ENCODE measurements at places on chromosomes 6 and 20.

DNA sequence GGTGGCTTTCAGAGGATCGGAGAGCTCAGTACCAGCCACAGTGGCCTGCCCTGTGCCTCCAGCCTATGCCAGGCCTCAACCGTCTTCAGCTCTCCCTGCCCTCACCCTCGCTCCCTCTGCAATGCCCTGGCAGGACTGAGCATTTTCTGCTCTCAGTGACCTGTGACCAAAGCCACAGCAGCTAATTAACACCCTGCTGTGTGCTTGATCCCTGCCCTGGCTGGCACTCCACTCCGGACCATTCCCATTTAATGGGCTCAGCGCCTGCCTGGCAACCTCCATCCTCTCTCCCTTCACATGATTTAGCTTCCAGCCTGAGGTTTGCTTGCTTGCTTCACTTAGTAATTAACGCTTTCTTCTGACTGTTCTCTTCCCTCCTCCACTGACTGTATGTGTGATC, 287.5 kb downstream of the LRFN2 start:
- no peak for DNase-seq

DNA sequence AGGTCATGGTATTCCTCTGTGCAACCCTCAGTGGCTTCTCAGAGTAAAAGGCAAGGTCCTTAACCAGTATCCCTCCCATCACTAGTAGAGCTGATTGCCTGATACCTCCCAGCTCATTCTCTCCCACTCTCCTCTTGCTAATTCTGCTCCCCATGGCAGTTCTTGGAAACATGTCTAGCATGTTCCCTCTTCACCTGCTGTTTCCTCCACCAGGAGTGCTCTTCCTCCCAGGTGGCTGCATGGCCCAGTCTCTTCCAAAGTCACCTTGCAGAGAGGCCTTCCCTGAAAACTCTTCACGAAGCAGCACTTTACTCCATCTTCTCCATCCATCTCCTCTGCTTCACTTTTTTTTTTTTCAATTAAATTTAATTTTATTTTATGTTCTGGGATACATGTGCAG, 36.2 kb upstream of the OLIG3 start:
- DNase-seq, result no peak

DNA sequence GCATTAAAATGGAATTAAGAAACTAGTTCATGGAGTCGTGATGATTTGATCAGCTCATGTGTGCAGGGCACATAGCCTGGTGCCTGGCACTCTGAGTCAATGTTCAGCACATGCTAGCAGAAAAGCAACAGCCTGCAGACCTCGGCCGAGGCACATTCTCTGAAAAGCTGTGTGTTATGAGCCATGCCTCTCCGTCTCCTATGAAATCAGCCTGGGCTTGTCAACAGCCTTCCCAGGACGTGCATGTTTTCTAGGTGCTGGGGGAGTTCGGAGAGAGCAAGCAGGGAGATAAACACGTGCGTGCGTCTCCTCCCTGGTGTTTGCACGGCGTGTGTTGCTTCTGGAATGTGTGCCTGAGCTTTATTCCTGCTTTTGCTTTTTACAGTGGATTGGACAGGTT, 207.8 kb upstream of the KCNG1 start:
- no peak for DNase-seq

GRCh38 chr20:20060234-20060998, 8.1 kb downstream of the CFAP61 start:
- DNase-seq, result no peak

- DNase-seq, result no peak
Measured at GRCh38 chr6:89941763-89942497, 47.7 kb downstream of the GJA10 start.

GRCh38 chr6:87766211-87766610, 64.2 kb upstream of the AKIRIN2 start:
- no peak for DNase-seq

Data from hematopoietic multipotent progenitor cell treated with erythropoietin and hydrocortisone succinate and interleukin-3 and kit ligand, for 15 days (in vitro differentiated cells).